ENCODE measurements at places on chromosomes 6 and 20. TPM values are rescaled to one million over a fixed set of nuclear protein-coding genes. Genes with fewer than 3 reads are reported as not detected.

KCNQ2 gene
- not detected for total RNA-seq

NELFCD gene
- 57.6 TPM for total RNA-seq

TSPO2 gene
- not detected for total RNA-seq

ADTRP gene
- total RNA-seq = 2.3 TPM

NKX2-2 gene
- total RNA-seq = not detected

ZC2HC1B gene
- total RNA-seq = not detected

Measured in smooth muscle cell of trachea (primary cell).